ENCODE measurements at places on chromosomes 16 and 17. TPM values are rescaled to one million over a fixed set of nuclear protein-coding genes. Genes with fewer than 3 reads are reported as not detected.

GRCh38 chr16:7423434-7424044, 90.9 kb downstream of the RBFOX1 start:
- no peak for DNase-seq

GRCh38 chr17:55641676-55642081, 81.0 kb downstream of the TMEM100 start:
- DNase-seq = peak; percentile 6

DNA sequence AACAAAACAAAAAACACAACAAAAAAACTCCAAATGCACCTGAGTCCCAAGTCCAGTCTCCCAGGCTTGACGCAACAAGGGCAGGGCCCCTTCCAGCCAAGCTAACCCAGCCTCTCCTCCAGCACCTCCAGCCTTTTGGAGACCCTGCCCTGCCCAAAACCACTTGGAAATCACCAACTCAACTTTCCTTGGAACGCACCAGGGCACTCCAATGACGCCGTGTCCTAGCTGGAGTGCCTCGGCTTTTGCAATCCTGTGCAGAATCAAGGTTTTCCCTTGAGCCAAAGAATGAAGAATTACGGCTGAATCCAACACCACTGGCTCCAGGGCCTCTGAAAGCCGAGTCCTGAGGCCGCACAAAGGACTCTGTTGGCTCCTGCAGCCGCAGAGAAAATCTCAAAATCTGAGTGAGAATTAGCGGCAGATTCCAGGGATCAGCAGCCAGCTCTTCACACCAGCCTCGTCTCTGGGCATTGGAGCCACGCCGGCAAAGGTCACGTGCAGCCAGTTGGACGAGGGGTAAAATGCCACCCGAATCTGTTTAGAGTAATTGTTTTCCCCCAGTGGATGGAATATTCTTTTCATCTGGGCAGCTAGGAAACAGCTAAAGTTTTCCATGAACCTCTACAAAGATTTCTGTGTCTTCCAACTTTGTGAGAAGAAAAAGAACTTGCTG, 9.7 kb upstream of the BAIAP2 start:
- no peak for DNase-seq

The MEOX1 gene
- total RNA-seq = not detected

GRCh38 chr17:77749989-77750388, 208.5 kb upstream of the TNRC6C start:
- no peak for DNase-seq

All from A172 (cell line).